ENCODE measurements at places on chromosomes 3 and 15.

DNA sequence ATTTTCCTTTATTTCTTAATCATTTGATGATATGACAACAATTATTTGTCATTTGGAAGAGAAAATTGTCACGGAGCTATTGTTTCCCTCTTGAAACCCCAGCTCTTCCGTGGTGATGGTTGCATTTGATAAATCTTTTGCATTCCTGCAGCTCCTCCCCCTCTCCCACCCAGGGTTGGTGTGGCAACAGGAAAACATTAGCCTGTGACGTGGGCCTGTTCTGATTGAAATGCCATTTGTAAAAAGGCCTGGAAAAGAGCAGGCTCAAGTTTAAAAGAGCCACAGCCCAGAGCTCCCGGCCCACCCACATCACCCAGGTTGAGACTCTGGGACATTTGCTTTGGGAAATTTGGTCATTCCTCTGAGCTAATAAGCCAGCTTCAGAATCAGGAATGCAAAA lies 282.5 kb downstream of the RPLP1 start:
- no peak for DNase-seq

- DNase-seq: no peak
Measured at GRCh38 chr3:171358181-171358880, 101.9 kb downstream of the TNIK start.

DNA sequence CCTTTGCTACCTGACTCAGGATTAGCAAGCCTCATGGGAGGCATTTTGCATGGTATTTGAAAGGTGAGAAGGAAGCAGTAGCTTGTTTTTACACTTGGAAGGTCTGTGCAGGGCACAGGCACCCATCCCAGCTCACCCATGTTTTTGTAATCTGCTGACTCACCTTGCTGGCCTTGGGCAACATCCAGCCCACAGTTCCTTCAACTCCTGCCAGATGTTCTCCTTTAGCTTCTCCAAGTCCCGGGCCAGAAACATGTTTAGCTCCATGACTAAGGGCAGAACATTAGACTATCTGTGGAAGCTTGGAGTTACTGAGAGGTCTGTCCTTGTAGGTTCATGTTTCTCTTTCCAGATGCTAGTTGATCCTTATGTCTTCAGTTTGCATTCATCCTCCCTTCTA lies 12.4 kb upstream of the ZNF770 start:
- no peak for DNase-seq

- no peak for DNase-seq
Measured at GRCh38 chr3:55467099-55467498, 20.0 kb downstream of the WNT5A start.

GRCh38 chr3:195416795-195417194 lies 26.0 kb downstream of the ACAP2 start:
- no peak for DNase-seq

- no peak for DNase-seq
Measured at GRCh38 chr15:61339516-61339915, 110.4 kb upstream of the RORA start.
